ENCODE measurements at places on chromosomes 2 and 18. TPM values are rescaled to one million over a fixed set of nuclear protein-coding genes. Genes with fewer than 3 reads are reported as not detected.

The ANKRD23 gene
- 1.7 TPM for total RNA-seq

The DSC1 gene
- not detected for total RNA-seq

The SERPINB13 gene
- not detected for total RNA-seq

The ADGRF3 gene
- total RNA-seq = not detected

The MYL12A gene
- total RNA-seq = 750 TPM

The PTPN4 gene
- 11.1 TPM for total RNA-seq

The CCDC68 gene
- total RNA-seq = 1.5 TPM

The SLC19A3 gene
- total RNA-seq = 1.6 TPM

The ALPG gene
- not detected for total RNA-seq

The TRIM43 gene
- not detected for total RNA-seq

GRCh38 chr2:52097071-52097470 lies 1065.1 kb upstream of the NRXN1 start:
- DNase-seq = no peak

GRCh38 chr2:203707530-203707929 lies 1.1 kb downstream of the CD28 start:
- no peak for DNase-seq

DNA sequence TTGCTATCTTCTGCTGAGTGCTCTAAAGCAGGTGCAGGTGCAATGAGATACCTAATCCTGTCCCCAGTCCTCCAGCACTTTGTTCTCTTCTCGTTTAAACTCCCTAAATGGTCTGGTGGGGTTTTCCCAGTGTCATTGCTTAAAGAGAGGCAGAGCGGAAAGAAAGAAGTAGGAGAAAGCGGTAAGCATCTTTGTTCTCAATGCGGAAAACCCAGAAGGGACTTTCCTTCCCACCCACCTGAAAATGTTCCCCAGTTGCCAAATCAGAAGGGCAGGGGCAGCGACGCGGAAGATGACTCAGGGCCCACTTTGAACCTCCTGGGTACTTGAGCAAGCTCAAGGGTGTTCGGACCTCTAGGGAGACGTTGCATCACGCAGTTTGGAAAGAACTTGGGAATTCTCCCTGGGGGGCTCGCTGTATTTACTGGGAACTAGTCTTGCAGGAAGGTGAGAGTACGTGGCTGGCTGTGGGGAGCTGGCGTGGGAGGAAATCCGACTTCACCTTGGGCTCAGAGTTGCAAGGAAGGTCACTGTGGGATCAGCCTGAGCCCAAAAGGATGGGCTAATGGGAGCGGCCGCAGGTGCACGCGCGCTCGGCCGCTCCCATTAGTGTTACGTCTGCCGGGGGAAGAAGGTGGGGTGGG lies 589 bp upstream of the SGPP2 start:
- no peak for DNase-seq

DNA sequence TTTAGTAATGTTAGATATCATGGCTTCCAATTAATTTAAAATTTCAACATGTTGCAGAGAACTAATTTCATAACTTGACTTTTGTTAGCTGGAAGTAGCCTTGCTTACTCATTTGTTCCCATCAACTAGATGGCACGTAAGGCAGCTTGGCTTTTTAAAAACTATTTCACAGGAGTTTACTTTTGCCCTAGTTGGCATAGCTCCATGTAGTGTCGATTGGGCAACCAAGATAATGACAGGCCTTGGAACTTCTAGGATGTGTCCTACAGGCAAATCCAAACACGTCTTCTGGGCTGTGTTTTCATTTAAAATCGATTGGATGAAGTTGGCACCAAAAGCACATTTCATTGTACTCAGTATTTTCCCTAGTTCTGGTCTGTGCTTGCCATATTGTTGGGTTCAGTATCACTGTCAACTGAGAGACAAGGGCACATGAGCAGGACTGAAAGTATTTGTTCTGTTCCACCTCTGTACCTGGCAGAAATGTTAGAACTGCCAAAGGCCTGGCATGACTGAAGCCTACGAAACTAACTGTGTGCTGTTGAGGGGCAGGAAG lies 29.4 kb downstream of the HADHB start:
- DNase-seq = peak; percentile 79

- DNase-seq = no peak
Measured at GRCh38 chr2:180846756-180847472, 133.5 kb upstream of the UBE2E3 start.

DNA sequence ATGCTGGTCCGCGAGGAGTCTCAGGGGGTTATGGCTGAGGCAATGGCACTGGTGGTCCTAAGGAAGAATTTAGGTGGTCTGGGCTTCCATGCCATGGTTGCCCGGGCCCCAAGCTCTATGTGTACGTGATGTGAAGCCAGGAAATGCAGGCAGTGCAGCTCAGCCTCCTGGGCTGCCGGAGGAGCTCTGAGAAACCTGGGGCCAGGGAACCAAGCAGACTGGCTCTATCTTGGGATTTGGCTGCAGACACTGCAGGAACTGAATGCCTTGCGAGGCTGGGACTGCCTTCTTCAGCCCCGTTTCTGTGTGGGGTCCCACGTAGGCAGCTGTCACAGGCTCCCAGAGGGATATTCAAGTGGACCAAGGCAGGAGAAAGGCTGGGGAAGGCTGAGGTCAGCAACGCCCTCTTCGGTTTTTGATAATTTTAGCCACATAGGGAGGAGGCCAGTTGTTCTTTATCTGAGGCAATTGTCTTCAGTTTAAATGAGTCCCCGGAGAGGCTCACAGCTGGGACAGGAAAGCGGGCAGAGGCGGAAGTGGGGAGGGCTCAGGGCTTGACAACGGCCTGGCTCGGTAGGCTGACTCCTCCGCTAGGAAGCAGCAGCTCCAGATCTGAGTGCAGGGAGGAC lies 77.7 kb downstream of the RHOB start:
- no peak for DNase-seq

- DNase-seq = no peak
Measured at GRCh38 chr18:58847383-58848071, 17.1 kb upstream of the ZNF532 start.

- DNase-seq = no peak
Measured at GRCh38 chr2:5868931-5869330, 176.7 kb downstream of the SOX11 start.

GRCh38 chr2:230874876-230875275 lies 10.1 kb downstream of the ITM2C start:
- no peak for DNase-seq

- no peak for DNase-seq
Measured at GRCh38 chr2:8956774-8957173, 46.7 kb downstream of the MBOAT2 start.

GRCh38 chr2:1450915-1451314 lies 37.7 kb downstream of the TPO start:
- no peak for DNase-seq

DNA sequence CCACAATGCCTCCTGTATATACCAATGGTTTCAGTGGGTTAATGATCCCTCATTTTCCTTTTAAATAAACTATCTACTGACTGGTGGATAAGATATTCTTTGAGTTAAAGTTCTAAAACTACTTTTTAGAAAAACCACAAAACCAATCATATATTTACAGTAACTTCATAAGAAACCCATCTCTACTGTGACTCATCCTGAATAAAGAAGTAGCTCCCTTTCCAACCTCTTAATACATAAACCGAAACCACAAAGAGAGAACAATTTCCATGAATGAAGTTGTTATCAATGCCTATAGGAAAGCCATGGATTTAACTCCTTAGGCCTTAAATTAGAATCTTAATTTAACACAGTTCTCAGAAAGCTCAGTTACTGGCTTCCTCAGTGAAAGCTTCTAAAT lies 227.0 kb upstream of the SMAD7 start:
- no peak for DNase-seq

DNA sequence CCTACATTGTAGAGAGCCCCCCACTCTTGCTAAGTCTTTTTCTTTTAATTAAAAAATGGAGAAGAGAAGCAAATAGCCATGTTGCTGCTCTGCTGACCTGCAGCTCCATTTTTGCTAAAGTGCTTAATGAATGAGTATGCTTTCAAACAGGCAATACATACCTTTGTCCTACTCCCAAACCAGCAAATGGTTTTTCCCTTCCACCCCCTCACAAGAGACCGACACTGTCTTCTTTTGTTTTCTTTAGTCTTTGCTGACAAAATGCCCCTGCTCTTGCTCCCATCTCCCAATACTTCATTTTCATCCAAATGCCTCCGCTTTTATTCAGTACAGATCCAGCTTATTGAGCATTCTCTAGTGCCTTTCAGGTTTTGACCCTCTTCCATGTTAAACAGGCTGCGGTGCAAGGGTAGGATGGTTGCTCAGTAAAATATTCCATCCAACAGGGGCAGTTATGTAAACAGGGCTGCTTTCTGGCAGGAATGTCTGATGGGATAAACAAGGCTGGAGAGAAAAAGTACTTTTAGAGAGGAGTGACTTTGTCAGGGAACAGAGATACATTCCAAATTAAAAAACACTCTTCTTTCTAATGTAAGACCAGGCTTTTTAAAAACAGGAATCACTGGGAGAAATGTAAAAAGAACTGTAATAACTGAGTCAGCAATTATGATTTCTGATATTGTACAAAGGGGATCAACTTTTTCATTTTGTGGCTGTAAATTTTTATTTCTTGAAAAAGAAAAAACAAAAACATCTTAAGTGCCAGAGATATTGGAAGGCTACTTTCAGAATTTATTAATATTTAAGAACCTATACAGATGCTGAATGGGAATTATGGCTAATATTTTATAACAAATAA lies 136.8 kb downstream of the MEP1B start:
- no peak for DNase-seq

GRCh38 chr2:101199251-101199791 lies 48.1 kb upstream of the TBC1D8 start:
- DNase-seq = no peak

DNA sequence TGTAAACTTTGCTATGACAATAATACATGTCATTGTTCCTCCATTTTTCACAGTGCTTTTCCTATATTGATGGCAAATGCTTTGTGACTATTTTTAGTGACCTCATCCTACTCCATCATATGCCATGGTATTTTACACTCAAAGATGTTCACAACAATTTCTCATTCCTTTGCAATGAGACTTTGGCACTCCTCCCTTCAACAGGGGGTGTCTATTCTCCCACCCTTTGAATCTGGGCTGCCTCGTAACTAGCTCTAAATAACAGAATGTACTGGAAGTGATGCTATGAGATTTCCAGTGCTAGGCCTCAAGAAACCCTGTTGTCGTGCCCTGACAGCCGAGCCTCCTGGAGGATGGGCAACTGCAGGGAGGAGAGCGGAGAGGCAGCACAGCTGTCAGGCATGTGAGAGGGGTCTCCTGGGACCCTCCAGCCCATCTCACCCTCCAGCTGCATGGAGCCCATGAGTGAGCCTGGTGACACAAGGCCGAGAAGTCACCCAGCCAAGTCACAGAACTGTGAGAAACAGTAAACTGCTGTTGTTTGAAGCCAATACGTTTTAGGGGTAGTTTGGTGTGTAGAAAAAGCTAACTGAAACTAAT lies 103.1 kb upstream of the APCDD1 start:
- DNase-seq = no peak

DNA sequence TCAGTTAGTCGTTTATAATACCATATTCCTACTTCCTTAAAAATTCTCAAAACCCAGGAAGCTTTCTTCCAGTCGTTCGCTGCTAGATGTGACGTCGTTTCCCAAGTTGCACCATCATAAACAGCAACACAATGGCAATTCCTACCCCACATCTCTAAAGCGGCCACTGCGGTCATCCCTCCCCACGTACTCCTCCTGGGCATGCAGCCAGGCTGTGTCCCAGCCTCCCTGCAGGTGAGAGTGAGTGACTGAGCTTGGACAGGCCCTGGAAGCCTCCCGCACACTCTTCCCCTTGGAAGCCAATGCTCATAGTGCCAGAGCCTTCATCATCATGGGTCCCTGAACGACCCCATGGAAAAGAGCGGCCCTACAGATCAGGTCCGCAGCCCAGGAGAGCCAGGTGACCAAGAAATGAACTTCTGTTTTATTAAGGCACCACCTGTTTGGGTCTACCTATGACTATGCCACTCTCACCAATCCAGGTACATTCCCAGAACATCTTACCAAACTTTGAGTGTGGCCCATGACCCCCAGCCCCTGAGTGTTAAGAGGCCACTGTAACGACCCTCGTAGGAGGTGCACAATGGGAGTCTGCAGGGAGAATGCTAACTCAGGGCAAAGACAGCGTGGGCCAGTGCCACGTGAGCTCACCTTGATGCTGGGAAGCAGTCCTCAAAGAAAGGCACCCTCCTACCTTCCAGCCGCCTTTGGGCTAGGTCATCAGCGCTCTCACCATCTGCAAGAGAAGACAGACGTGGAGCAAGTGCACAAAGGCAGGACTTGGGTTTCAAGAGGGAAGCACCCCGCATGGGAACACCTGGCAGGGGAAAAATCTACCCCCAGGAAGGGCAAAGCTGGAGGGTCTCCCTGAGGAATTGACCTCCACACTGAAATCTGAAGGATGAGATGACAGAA lies 74.7 kb upstream of the RAB6C start:
- no peak for DNase-seq

- DNase-seq = no peak
Measured at GRCh38 chr2:40420478-40420877, 31.4 kb downstream of the SLC8A1 start.

DNA sequence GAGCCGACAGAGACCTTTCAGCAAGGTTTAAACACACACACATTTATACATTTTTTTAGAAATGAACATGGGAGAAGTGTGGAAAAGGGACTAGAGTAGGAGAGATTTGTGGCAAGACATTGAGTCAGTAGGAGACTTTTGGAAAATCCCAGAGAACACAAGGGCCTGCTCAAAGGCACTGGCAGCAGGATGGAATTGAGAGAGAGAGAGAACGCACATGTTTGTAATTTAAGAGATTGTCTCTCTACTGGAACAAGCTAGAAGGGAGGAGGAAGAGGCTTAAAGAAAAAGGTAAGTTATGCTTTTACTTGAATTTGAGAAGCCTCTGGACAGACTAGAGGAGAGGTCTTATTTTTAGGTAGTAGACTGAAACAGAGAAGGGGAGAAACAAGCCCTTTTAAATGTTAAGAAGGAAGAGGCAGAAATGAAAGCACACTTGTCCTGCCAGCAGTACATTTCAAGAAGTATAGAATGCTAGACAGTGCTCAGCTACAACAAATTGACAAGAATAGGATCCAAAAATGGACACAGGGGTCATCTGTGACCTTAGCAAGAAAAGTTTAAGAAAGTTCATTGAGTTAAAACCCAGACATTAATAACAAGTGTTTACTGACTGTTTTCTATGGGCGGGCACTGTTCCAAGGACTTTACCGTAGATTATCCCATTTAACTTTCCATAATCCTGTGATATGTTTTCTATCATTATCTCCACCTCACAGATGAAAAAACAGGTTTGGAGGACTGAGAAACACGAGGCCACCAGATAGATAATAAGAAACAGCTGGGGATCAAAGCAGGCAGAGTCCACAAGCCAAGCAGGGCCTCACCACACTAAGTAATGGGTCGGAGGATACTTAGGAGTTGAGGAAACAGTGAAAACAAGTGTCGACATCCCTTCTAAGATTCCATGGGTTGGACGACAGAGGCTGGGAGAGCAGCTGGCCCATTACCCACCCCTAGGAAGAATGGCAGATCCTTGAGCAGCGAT lies 306.5 kb upstream of the NRP2 start:
- DNase-seq = no peak

DNA sequence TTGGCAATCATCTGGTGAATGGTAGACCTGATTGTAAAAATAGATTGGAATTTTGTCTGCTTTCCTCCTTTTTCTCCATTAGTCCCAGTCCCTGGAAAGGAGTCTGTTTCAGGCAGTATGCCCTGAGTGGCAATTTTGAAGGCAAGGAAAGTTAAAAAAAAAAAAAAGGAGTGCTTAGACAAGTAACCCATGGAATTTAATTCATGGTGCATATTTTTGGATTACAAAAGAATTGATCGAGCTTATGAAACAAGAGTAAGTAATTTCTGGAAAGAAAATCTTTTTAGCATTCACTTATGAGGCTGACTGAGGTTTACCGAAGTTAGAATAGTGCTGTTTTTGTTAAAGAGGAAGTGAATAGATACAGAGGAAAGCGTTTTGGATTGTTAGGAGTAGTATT lies 29.4 kb upstream of the TMEM178A start:
- no peak for DNase-seq

Measured in MG63 (cell line).